Naive thymus-derived CD8-positive, alpha-beta T cell (primary cell): ENCODE measurements at places on chromosomes 12 and 14. TPM values are rescaled to one million over a fixed set of nuclear protein-coding genes. Genes with fewer than 3 reads are reported as not detected.
A peak's percentile ranks its signal among the peaks of the same experiment; 100 is the strongest.

DNA sequence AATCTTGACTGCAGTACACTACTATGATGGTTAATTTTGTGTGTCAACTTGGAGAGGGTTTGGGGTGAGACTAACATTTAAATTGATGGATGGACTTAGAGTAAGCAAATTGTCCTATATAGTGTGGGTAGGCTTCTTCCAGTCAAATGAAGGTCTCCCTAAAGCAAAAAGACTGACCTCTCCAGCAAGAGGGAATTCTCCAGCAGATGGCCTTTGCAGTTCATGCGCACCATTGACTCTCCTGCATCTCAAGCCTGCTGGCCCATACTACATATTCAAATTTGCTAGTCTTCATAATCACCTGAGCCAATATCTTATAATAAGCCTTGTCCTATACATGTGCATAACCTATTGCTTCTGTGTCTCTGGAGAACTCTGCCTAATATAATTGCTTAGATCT is 260.2 kb downstream of the RERGL start:
- no peaks in the 10 kb centered on the region for H3K4me1 ChIP-seq
- DNase-seq: no peak

DNA sequence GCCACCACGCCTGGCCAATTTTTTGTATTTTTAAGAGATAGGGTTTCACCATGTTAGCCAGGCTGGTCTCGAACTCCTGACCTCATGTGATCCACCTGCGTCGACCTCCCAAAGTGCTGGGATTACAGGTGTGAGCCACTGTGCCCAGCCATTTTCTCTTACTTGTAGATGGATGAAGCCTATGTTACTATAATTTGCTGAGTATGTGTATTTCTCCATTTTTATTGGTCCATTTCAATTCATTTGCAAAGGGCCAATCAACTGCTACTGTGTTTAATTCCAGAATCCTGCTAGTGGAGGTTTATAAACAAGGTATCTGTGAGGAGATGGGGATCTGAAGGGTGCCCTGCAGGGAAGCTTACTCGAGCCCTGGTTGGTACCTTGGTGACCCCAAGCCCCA is 101.7 kb upstream of the MAX start:
- DNase-seq: no peak
- H3K27ac ChIP-seq: no peak overlapping the region
- H3K36me3 ChIP-seq: no peaks in the 10 kb centered on the region
- H3K4me3 ChIP-seq: no peak overlapping the region

- H3K36me3 ChIP-seq: peaks cover 51% of the 10 kb centered on the region
- H3K27ac ChIP-seq: no peak overlapping the region
- H3K27me3 ChIP-seq: no peaks in the 10 kb centered on the region
- H3K4me3 ChIP-seq: no peak overlapping the region
Measured at GRCh38 chr12:108565146-108565545, 2.8 kb downstream of the ISCU start.

GRCh38 chr14:53365486-53366130 is 212.5 kb upstream of the DDHD1 start:
- H3K36me3 ChIP-seq: peaks cover 5% of the 10 kb centered on the region
- no peak overlapping the region for H3K27ac ChIP-seq
- no peak overlapping the region for H3K4me3 ChIP-seq
- DNase-seq: no peak
- no peaks in the 10 kb centered on the region for H3K4me1 ChIP-seq
- no peaks in the 10 kb centered on the region for H3K27me3 ChIP-seq

GRCh38 chr12:118980407-118981014 is 830 bp upstream of the SRRM4 start:
- H3K27me3 ChIP-seq: peaks cover 44% of the 10 kb centered on the region
- no peaks in the 10 kb centered on the region for H3K4me1 ChIP-seq
- no peak for DNase-seq
- H3K4me3 ChIP-seq: no peak overlapping the region
- no peak overlapping the region for H3K27ac ChIP-seq

GRCh38 chr12:54988402-54989054 is 4.0 kb upstream of the TESPA1 start:
- H3K36me3 ChIP-seq: peaks cover 3% of the 10 kb centered on the region
- H3K27me3 ChIP-seq: no peaks in the 10 kb centered on the region
- H3K27ac ChIP-seq: peak overlapping the region; percentile 80
- DNase-seq: no peak
- no peak overlapping the region for H3K4me3 ChIP-seq

DNA sequence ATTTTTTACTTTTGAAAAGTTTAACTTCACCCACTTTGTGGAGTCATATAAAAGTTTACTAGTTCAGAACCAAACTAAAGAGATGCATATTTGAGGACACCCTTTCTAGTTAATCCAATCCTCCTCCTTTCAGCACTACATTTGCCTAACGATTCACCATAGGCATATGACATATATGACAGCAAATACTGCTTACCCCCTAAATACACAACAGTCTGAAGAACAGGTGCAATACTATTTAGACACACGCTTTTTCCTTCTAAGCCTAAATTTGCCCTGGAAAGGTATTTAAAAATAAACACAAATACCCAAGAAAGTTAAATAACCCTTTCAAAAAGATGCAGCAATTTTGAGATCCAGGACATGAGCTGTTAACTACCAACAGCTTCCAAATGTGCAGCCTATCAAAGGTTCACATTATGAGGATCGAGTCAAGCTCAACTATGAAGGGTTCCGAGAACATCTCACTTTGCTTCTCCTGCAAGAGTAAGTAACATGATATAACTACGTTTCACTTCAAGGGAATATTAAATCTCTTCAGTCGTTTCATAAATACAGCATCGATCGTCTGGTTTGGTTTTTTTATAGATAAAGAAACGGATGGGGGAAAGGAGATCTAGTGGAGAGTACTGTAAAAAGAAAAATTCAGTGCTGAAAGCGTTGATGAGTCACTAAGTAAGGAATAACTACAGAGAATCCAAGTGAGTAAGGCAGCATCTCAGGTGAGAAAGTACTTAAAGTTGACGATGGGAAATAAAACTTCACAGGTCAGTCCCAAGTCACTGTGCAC is 677 bp upstream of the AP4S1 start:
- peaks cover 33% of the 10 kb centered on the region for H3K4me1 ChIP-seq
- peak overlapping the region; percentile 94 for H3K4me3 ChIP-seq
- H3K27ac ChIP-seq: peak overlapping the region; percentile 93
- no peaks in the 10 kb centered on the region for H3K36me3 ChIP-seq
- DNase-seq: no peak
- no peaks in the 10 kb centered on the region for H3K27me3 ChIP-seq

DNA sequence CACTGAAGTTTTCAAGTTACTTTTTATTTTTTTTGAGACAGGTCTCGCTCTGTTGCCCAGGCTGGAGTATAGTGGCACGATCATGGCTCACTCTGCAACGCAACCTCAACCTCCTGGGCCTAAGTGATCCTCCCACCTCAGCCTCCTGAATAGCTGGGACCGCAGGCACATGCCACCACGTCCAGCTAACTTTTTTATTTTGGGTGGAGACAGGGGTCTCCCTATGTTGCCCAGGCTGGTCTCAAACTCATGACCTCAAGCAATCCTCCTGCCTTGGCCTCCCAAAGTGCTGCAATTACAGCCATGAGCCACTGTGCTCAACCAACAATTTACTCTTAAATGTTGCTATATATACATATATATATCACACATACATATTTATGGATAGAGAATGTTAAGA is 27.4 kb upstream of the LGALS3 start:
- H3K36me3 ChIP-seq: peaks cover 6% of the 10 kb centered on the region
- H3K4me3 ChIP-seq: no peak overlapping the region
- peak overlapping the region; percentile 96 for H3K27ac ChIP-seq
- H3K4me1 ChIP-seq: peaks cover 44% of the 10 kb centered on the region
- H3K27me3 ChIP-seq: no peaks in the 10 kb centered on the region
- DNase-seq: no peak

Gene TRHDE
- not detected for total RNA-seq

Gene PIP4K2C
- 23.4 TPM for total RNA-seq

Gene ACOT4
- 0.99 TPM for total RNA-seq
